Stimulated activated CD8-positive, alpha-beta memory T cell treated with anti-CD3 and anti-CD28 coated beads, Interleukin-12 subunit alpha, Interleukin-12 subunit beta, amount 100 ng/mL, for 4 hours (primary cell): ENCODE measurements at places on chromosomes 11 and 22.

DNA sequence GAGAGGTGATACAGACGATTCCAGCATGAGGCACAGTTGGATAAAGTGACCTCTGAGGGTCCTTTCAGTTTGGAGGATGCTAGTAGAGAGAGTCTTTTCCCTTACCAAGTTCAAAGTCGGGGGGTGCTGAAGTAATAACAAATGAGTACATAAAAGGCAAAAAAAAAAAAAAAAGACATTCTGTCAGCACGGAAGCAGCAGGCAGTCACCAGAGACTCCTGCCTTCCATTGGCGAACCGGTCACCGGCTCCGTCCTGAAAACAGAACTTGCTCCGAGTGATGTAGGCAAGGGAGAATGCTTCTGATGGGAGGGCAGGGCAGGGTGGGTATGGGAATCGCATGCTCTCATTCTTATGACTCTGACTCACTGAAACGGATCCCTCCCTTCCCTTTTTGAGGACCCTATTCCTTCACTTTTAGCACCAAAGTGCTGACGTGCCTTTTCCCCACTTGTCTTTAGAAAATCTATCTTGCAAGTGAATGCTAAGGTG is 65.9 kb downstream of the PRR5L start:
- DNase-seq, result no peak

- DNase-seq, result no peak
These were observed 10.0 kb downstream of the PPM1F start for GRCh38 chr22:21942407-21943343.

DNA sequence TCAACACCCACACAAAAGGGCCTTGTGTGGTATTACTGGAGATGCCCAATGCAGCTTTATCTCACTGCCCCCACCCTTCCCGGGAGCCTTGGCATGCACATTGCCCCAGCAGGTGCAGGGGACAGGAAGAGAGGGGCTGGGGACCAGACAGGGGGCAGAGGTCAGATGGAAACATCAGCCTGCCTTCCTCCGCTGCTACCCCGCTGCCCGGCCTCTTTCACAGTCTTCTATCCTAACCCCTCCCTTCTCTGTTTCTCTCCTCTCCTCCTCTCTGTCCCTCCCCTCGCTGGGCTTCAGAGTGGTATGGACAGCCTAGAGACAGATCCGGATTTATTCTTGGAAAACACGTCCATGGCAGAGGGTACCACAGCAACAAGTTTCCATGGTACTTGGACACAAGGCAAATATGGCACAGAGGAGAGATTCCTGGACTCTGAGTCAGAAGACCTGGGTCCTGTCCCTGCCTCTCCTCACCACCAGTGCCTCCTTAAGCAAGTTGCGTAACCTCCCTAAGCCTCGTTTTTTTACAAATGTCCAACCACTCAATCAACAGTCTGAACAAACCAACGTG is 8.3 kb upstream of the IGSF9B start:
- DNase-seq, result no peak

DNA sequence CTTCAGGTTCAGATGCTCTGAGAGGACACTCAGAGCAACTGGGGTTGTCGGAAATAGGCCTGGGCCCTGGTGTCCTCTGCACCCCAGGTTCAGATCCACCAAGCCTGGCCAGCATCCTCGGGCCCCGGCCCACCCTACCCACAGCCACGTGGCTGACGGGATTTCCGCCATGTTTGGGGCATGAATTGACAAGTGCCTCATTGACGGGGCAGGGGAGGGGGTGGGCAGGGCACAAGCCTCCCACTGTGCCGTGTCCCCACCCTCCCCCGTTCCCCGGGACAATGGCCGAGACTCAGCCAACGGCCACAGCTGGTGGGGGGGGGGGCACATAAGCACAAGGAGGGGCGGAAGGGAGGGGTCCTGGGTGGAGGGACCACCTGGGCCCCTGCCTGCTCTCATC is 8.5 kb downstream of the MYRF start:
- no peak for DNase-seq

GRCh38 chr11:980438-981357 is 55.0 kb downstream of the AP2A2 start:
- DNase-seq, result no peak

GRCh38 chr11:110947096-110947495 is 234.9 kb upstream of the ARHGAP20 start:
- no peak for DNase-seq

DNA sequence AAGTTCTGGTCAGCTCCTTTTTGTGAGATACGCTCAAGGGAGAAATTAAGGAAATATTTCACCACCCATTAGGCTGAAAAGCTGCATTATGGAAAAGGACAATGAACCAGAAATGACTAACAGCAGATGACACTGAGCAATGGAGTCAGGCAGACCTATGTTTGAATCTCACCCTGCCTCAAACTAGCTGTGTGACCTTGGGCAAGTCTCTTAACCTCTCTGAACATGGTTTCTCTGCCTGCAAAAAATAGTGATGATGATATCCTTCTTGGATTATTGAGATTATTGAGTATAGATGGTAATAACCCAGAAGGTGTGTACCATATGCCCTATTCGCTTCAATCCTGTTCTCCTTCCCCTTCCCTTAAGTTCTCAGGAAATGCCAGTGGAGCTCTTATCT is 2.9 kb upstream of the PRDM11 start:
- no peak for DNase-seq

GRCh38 chr22:45442116-45442515 is 28.6 kb downstream of the RIBC2 start:
- DNase-seq, result no peak
